NCI-H1694 treated with DMSO at 0.1 percent for 48 hours (cell line): ENCODE measurements at places on chromosomes 4 and X.

- no peak for DNase-seq
Observed at GRCh38 chrX:27924261-27924660, 57.0 kb downstream of the DCAF8L1 start.

DNA sequence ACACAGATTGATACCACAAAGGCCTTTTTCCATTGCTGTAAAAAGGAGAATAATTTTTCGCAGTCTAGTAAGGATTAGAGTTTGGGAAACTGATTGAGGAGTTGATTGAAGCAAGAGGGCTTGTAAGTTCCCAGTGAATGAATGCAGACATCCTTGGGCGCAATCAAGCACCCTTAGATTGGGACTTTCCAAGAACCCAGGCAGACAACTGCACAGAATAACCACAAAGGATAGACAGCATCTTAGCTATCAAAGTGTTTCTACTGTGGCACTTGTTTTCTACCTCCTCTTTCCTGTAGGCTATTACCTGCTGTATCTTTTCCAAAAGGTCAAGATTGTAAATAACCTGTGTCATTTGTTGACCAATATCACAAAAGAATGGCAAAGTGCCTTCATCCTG lies 2.6 kb downstream of the COX18 start:
- no peak for DNase-seq

GRCh38 chrX:82848111-82848510 lies 660.0 kb upstream of the POU3F4 start:
- DNase-seq, result no peak

DNA sequence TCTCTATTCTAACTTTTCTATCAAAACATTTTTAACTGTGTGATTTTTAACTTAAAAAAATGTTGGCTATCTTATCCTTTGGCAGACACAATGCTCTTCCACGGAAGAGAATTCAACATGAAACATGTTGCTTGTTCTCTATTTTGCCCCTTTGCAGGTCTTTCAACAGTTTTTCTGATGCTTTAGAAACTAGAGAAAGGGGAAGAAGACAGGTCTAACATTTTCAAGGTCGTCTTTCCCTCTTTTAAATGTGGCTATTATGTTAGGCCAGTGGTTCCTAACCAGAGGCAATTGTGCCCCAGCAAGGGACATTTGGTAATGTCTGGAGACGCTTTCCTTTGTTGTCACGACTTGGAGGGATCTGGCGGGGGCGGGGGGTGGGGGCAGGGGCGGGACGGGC lies 95.0 kb downstream of the SH3KBP1 start:
- DNase-seq, result no peak

DNA sequence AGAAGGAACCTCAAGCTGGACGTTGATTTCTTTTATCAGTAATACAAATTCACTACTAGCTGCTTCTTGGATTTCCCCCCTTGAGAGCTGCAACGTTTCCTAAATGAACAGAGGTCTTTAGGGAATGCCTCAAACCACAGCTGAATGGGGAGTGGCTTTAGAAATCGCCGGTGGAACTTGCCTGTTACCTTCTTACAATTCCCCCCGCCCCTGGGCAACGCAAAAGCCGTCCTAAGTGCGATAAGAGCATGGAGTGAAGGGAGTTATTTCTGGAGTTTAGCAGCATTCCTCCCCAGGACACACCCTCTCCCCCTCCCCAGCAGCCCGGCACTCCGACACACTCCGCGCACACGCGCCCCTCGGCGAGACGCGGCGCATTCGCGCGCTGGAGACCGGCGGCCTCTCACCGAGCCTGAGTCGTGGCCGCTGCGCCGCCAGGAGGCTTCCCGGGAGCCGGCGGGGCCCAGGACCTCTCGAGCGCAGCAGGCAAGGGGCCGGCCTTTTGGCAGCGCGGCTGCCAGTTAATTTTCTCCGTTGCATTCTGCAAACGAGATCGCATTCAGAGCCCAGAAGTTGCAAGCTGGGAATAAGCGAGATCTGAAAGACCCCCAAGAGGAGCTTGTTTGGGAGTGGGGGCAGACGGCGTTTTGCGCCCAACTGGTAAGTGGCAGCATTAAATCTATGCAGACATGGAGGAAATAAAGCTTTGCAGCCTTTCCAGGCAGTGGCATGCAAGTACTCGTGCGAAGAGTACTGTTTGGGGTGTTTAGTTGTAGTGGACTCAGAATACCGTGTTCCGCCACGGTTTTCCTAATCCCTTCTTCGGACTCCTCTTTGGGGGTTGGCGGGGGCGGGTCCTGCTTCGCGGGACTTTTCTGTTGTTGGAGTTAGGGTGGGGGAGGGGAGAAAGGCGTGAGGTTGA lies 134.7 kb downstream of the PALLD start:
- peak; percentile 45 for DNase-seq

DNA sequence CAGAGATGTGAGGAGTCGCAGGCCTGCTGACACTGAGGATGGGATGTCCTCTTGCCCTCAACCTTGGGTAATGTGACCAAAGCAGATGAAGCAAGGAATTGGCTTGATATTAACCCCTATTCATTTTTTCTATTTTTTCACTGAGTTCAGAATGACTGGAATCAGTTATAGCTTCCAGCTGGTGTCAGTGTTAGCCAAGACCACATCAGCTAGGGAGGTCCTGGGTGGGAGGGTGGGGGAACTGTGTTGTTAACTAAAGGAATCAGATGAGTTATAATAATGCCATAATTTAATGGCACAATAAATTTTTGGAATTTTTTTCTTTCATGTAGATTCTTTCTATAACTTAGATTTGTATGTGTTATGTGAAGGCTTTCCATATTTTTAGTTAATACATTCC lies 91.9 kb downstream of the EGF start:
- DNase-seq, result no peak

- no peak for DNase-seq
Observed at GRCh38 chrX:120029354-120029753, 48.1 kb downstream of the RHOXF2B start.

- DNase-seq, result no peak
Observed at GRCh38 chr4:147737623-147738022, 5.7 kb downstream of the ARHGAP10 start.

GRCh38 chr4:112147697-112148096 lies 2.4 kb downstream of the FAM241A start:
- no peak for DNase-seq

GRCh38 chr4:10831727-10832408 lies 147.3 kb upstream of the CLNK start:
- no peak for DNase-seq

DNA sequence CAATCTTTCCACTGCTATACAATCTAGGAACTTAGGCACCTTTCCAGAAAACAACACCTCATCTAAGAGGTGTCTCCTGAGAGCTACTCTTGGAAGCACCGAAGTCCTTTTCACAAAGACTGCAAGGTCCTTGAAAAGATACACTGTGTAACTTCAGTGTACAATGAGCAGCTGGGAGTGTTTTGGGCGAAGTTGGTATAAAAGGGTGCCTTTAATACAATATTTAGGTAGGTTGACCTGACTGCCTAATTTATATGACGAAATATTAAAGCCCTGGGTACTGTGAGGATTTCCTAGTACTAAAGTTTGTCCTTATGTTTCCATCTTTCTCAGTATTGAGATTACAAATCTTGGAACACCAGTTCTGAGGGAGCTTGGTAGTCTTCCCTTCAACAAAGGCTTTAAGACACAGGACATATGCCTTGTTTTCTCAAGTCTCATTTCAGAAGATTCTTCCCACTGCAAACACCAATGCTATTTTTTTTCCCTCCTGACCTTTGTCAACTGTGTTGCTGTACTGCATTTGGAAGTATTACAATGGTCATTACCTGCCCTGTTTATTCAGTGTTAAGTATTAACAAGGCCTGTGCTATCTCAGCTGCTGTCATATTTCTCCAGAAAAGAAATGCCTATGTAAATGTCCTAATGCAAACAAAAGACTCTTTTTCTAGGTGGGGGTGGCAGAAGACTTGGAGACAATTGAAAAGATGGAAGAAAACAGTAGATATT lies 134.2 kb downstream of the MAML3 start:
- DNase-seq, result no peak

DNA sequence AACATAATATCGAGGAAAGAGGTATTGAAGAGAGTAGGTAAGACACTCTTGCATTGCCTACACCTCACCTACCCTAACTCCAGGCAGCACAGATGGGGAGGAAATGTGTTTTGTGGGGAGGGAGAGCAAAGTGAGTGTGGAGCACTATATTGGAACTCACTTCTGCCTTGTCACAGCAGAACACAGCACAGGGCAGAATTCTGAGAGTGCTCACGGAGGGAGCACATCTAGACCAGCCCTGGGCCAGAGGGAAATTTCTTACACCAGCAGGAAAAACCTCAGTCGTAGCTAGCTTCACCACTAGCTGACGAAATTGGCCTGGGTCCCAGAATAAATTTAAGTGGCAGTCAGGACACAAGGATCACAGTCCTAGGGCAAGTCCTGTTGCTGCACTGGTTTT lies 517.3 kb downstream of the TMA16 start:
- DNase-seq, result no peak

GRCh38 chr4:126890994-126891393 lies 741.8 kb upstream of the INTU start:
- no peak for DNase-seq

DNA sequence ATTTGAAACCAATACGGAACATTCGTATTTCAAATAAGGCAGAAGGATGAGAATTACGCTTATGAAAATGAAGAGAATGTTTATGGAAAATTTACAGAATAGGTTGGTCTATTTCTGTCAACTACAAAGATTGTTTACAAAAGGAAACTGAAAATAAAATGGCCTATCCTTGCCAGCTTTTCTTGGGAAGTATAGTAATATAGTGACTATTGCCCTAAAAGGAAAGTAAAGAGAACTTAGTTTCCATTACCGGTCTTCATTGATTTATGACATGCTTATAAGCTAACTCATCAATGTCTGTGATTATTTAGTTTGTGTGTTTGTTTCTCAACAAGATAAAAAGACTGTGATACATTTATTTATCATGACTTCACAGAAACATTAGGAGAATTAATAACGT lies 2.9 kb upstream of the SPRY1 start:
- DNase-seq, result no peak

- DNase-seq, result no peak
Observed at GRCh38 chr4:187798385-187798784, 197.2 kb upstream of the ZFP42 start.

GRCh38 chr4:2961421-2961810 lies 1.8 kb downstream of the NOP14 start:
- no peak for DNase-seq

GRCh38 chr4:153931804-153932203 lies 142.9 kb upstream of the SFRP2 start:
- DNase-seq, result no peak

DNA sequence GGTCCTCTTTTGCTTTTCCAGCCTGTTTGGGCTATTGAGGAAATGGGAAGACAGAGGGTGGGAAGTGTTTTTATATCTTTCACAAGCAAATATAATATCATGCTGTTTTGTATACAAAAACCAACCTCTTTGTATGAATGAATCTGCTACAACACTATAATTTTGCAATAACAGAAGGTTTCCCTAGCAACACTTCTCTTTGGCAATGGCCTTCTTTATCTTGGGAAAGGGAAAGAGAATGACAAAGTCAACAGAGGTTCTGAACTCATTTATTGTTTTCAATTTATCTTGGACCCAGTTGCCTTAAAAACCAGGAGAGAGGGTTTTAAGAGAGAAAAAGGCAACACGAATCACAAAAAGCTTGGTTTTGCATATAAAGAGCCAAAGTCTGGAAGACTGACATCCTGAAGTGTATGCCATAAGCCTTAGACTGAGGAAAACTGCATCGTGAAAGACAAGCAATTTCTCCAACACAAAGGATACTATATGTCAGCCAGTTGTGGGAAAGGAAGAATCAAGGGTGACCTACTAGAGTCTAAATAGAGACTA lies 121.8 kb upstream of the FAM241A start:
- DNase-seq, result no peak

GRCh38 chr4:140326395-140326993 lies 47.0 kb upstream of the SCOC start:
- peak; percentile 1 for DNase-seq

- DNase-seq, result no peak
Observed at GRCh38 chr4:74279716-74280115, 28.6 kb upstream of the EPGN start.

- no peak for DNase-seq
Observed at GRCh38 chrX:1172496-1172895, 40.0 kb downstream of the CRLF2 start.
